ENCODE measurements at places on chromosomes 2 and 18. TPM values are rescaled to one million over a fixed set of nuclear protein-coding genes. Genes with fewer than 3 reads are reported as not detected.
A peak's percentile ranks its signal among the peaks of the same experiment; 100 is the strongest.

REG3A gene
- total RNA-seq = not detected

GRCh38 chr2:31197166-31197565 lies 20.1 kb downstream of the CAPN14 start:
- DNase-seq = no peak

DNA sequence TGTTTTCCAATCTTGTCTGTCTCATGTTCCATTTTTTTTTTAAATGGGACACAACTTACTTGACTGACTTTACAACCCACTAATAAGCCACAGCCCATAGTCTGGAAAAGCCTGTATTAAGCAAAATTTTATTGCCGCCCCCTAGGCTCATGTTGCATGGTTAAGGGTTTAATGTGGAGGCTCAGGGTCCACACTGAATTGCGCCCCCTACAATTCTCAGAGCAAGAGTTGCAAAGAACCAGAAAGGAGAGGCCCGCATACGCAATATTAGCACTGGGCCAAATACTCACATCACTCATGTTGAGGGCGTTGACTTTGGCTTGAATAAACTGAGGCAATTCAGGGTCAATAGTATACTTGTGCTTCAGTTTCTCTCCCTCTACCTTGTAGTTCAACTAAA lies 65.5 kb downstream of the NEB start:
- DNase-seq = peak; percentile 61

DNA sequence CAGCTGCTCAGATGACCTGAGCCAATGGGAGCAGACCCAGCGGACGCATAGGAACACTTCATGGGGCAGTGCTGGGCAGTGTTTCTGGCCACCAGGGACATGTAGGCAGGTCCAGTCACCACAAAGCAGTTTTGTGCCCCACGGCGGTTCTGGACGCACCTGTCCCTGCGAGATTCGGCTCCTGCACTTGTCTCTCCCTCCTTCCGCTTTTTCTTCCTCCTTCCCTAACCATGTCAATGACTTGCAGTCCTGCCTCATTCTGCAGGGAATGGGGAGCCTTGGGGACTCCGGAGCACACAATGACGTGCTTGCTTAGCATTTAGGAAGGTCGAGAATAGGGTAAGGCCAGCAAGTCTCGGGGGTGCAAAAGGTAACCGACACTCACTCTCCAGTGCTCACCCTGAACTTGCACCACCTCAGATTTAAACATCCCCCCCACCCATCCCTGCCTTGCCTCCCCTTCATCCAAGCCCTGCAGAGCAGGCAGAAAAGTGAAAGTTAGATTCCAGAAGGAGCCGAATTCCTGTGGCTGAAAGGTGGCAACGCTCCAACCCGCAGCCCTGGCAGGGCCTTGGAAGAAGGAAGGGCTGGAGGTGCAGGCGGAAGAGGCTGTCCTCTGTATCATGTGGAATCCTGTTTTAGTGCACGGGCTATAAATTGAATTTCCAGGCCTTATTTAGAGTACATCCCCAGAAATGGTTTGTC lies 40.5 kb upstream of the ATG16L1 start:
- no peak for DNase-seq

All from GM23338 (cell line).